ENCODE measurements at places on chromosomes 13 and 19.
A peak's percentile ranks its signal among the peaks of the same experiment; 100 is the strongest.

- no peak for DNase-seq
Observed at GRCh38 chr13:69008499-69008898, 1099.1 kb upstream of the ATXN8OS start.

- no peak for DNase-seq
Observed at GRCh38 chr19:54095136-54095858, 5.3 kb downstream of the OSCAR start.

DNA sequence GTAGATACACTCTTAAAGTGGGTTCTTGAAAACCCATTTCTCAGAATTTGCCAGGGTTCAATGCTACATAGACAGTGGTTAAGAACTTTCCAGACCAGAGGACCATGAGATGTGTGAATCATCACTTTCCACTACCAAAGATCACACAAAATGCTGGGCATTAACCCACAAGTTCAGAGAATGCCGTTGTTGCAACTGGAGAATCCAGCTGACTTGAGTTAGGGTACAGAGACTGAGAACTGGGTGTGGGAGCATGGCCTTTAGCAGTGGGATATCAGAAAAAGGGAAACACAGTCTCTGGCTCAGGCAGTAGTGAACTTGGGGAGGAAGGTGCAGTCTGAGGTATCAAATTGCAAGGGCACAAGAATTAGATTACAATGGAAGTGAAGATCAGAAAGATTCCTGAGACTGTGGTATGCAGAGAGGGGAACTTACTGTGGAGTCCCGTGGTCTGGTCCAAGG, 51.5 kb upstream of the WDFY2 start:
- no peak for DNase-seq

DNA sequence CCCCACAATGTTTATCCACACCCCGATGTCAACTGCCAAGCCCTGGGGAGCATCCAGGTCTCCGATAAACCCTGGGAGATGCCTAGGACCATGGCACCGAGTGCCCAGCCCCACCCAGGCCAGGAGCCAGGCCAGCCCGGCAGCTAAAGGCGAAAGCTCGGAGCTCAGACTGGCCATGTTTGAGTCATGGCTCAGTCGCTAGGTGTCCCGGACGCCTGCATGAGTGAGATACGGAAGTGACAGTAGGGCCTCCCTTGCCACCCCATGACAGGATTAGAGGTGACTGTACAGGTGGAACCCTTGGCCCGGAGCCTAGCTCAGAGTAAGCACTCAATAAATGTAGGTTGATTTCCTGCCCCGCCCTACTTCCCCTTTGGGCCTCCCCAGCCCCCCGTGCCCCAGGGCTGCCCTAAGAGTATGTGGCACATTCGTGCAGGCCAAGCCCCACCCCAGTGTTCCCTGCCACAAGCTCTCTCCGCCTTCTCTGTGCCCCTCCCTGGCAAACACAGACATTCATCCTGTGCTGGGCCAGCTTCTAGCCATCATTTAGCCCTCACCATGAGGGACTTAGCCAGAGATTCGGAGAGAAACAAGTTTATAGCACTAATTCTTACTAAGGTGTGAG, 5.8 kb upstream of the TPM4 start:
- peak; percentile 73 for DNase-seq

- DNase-seq, result no peak
Observed at GRCh38 chr19:2631213-2631821, 71.2 kb downstream of the GNG7 start.

DNA sequence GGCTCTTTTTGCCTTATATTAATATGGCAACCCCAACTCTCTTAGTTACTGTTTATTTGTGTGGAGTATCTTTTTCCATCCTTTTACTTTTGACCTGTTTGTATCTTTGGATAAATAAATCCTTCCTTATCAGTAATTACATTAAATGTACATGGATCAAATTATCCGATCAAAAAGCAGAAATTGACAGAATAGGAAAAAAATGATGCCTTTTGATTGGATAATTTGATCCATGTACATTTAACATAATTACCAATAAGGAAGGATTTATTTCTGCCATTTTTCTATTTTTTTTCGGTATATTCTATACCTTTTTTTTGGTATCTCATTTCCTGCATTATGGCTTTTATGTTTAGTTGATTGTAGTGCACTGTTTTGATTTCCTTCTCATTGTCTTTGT, 57.2 kb downstream of the ZMYM2 start:
- no peak for DNase-seq

GRCh38 chr13:106493533-106494220, 41.8 kb downstream of the EFNB2 start:
- no peak for DNase-seq

GRCh38 chr13:26061947-26062346, 10.1 kb upstream of the SHISA2 start:
- no peak for DNase-seq

- no peak for DNase-seq
Observed at GRCh38 chr13:25673711-25674110, 301.9 kb downstream of the ATP8A2 start.

DNA sequence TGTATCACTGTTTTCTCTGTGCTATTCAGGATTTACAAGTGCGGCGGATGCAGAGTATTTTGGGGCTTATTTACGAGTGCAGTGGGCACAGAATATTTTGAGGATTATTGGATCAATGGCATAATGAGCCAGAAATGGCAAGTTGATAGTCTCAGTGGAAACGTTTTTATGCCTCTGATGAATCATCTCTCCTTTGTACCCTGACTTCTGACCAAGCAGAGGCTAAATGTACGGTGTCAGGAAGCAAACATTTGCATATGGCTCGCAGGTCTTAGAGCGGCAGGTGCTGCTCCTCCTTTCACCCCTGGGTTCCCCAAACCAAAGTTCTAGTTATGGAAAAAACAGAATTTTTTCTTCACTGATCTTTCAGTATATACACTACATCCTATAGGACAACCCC, 94.5 kb downstream of the LIG4 start:
- no peak for DNase-seq

GRCh38 chr13:49635599-49636433, 7.5 kb downstream of the ARL11 start:
- DNase-seq, result no peak

DNA sequence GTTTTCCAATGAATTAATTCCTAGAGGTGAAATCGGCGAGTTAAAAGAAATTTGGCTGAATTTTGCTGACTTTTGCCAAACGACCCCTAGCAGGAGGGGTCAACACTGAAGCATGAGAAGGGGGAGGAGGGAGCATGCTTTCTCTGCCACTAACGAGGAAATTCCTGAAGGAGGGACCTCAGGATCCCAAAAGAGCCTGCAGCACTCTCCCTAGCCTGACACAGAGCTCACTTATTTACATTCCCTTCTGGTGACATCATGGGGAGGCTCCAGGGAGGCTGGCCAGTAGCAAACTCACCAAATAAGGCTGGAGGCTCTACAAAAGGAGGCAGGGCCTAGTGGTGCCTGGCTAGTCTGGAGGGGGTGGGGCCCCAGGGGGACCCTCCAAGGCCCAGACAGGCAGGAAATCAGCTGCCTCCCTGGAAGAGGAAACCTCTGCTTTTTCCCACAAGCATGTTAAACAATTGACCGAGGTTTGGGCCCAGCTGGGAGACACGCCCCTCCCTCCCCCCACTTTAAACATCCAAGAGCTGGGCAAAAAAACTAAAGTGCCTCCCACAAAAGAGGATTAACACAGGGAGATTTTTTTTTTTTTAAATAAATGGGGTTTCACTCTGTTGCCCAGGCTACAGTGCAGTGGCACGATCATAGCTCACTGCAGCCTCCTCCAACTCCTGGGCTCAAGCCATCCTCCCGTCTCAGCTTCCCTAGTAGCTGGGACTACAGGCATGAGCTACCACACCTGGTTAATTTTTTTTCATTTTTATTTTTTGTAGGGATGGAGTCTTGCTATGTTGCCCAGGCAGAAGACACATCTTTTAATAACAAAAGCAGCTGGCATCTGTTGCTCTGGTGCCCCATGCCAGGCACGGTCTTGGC, 2.1 kb downstream of the DAPK3 start:
- no peak for DNase-seq

DNA sequence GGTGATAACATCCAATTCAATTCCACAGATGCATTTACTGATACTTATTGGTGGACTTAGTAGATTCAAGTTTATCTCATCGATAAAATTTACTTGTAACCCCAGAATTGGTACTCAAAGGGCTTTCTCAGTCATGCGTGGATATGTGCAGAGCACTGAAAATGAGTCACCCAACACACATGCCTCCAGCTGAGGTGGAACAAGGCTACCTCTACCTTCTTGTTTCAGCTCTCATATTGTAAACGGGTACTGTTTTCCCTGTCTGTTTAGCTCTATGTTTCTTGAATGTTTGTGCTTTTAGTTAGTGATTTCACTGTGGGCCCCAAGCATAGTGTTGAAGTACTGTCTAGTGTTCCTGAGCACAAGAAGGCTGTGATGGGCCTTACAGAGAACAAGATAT, 1.5 kb downstream of the LRRC63 start:
- DNase-seq, result no peak

DNA sequence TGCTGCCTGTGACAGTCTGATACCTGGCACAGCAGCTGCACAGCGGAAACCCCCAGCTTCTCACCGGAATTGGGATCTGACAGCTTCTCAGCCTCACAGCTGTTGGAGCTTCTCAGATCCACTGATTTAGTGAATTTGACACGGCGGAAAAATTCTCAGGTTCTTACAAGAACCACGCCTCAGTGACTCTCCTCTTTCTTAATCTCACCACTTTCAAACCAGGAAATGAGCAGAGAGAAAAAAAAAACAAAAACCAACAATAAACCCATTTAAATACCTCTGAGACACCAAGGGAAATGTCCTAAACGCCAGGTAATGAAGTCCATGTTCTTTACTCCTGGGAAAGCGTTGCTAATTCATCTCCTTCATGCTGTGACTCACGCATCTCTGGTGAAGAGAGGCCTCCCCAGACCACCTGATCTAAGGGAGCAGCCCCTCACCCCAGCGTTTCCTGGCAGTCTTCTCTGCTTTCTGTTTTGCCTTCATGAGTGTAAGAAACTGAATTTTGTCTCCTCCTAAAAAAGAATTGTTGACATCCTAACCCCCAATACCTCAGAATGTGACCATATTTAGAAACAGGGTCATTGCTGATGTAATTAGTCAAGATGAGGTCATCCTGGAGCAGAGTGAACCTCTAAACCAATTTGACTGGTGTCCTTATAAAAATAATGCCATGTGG, 15.9 kb upstream of the IZUMO2 start:
- DNase-seq, result no peak

DNA sequence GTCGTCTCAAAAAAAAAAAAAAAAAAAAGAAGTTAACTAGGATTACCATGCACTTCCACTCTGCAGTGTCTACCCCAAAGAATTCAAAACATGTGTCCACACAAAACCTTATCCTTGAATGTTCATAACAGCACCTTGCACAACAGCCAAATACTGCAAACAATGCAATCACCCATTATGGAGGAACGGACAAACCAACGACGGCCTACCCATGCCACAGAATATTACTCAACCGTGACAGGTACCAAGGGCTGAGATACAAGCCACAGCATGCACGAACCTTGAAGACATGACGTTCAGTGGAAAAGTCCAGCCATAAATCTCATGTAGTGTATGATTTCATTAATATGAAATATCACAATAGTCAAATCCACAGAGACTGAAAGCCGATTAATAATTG, 3.0 kb upstream of the SHISA7 start:
- DNase-seq, result no peak

- no peak for DNase-seq
Observed at GRCh38 chr19:58510084-58510862, 1.5 kb downstream of the SLC27A5 start.

GRCh38 chr13:27359199-27359821, 65.1 kb upstream of the GTF3A start:
- peak; percentile 56 for DNase-seq
